ENCODE measurements at places on chromosomes 6 and 20.

GRCh38 chr20:63232235-63233060, 3.3 kb upstream of the BIRC7 start:
- no peak for DNase-seq

DNA sequence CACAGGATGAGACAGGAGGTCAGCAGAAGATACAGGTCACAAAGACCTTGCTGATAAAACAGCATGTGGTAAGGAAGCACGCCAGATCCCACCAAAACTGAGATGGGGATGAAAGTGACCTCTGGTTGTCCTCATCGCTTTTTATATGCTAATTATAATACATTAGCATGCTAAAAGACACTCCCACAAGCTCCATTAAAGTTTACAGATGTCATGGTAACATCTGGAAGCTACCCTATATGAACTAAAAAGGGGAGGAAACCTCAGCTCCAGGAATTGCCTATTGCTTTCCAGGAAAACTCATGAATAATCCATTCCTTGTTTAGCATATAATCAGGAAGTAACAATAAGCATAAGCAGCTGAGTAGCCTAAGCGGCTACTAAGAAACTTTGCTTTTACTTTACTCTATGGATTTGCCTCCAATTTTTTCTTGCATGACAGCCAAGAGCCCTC, 8.4 kb upstream of the RIN2 start:
- DNase-seq = no peak

DNA sequence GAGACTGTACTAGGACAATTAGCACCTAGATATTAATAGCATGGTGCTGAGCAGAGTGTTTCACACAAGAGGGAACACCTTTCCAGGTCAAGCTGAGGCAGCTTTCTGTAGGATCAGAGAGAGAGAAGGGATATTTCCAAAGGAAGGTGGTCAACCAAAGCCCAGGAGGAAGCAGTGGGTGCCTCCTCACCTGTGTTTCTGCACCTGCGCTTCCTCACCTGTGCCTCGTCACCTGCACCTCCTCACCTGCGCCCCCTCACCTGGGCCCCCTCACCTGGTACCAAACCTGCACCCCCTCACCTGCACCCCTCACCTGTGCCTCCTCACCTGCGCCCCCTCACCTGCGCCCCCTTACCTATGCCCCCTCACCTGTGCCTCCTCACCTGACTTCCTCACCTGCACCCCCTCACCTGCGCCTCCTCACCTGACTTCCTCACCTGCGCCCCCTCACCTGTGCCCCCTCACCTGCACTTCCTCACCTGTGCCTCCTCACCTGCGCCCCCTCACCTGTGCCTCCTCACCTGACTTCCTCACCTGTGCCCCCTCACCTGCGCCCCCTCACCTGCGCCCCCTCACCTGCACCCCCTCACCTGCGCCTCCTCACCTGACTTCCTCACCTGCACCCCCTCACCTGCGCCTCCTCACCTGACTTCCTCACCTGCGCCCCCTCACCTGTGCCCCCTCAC, 67.9 kb downstream of the TTLL2 start:
- DNase-seq = no peak

GRCh38 chr6:135496800-135497411, 634 bp downstream of the AHI1 start:
- DNase-seq = no peak

- DNase-seq = no peak
Observed at GRCh38 chr6:158030380-158031300, 49.0 kb downstream of the SYNJ2 start.

GRCh38 chr6:99359800-99360199, 10.3 kb upstream of the FAXC start:
- no peak for DNase-seq

GRCh38 chr6:163415620-163416556, 1.4 kb downstream of the QKI start:
- peak; percentile 47 for DNase-seq

- DNase-seq = no peak
Observed at GRCh38 chr6:154805288-154805911, 72.2 kb downstream of the SCAF8 start.

DNA sequence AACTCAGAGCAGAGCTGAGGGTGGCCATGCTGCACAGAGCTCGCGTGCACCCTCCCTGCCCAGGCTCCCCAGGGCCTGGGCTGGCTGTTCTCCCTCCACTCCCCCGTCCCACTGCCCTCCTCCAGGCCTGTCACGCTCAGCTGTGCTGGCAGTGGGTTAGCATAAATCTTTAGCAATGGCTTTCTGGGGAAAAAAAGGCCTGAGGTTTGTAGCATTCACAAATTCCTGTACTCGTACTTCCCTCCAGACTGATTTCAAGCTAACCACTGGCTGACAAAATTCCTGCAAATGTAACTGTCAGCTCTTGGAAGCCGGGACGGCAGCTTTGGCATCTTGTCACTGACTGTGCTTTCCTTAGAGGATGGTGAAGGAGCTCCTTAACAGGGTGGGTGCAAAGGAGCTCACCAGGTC, 22.3 kb upstream of the SMOC2 start:
- no peak for DNase-seq

- no peak for DNase-seq
Observed at GRCh38 chr6:157505912-157506491, 125.0 kb downstream of the ZDHHC14 start.

- DNase-seq = no peak
Observed at GRCh38 chr6:28765978-28766351, 157.8 kb downstream of the TRIM27 start.

- no peak for DNase-seq
Observed at GRCh38 chr6:30775104-30775503, 30.8 kb upstream of the IER3 start.

DNA sequence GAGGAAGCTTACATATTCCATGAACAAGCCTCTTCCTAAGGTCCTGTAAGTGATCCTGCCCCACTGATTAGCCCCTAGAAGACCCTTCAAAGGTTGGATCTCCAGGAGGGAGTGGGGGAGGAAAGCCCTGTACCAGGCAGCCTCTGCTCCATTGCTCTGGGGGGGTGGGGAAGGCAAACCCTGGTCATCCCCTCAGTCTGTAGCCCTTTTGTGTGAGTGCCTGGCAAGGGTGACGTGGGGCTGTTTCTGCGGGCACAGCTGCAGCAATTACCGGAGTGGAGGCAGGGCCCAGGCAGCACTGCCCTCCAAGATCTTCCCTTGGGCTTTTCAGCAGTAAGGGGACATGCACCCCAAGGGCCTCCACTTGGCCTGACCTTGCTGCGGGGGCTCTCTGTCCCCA, at the start of gene MOG:
MOG (plus strand) TSS at position 295 of the 400 bp plus-strand sequence. CDS start 118 bp downstream, outside the sequence.
- no peak for DNase-seq

GRCh38 chr6:121351916-121352315, 17.6 kb upstream of the TBC1D32 start:
- DNase-seq = no peak

DNA sequence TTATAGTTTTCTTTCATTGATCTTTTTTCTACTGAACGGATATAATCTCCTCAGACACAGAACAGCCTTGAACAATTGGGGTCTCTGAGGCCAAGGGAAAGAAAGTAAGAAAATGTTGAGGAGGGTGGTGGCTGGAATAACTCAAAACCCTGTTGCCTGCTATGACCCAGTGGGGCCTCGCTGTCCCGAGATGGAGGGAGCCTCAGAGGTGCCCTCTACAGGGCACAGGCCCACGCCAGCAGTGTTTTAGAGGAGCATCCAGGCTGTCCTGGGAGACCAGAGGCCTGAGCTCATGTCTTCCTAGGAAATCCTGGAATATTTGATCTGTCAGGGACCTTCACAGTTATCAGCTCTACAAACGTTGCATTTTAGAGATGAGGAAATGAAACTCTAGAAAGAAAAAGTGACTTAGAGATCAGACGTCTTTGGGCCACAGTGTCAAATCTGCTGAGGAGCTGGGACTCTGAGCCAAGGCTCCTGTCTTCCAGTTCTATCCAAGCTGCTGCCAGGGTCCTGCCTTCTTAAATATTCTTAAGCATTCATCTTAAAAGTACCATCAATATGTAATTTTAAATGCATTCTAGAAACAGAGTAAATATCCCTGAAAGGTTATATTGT, 26.3 kb downstream of the ALDH5A1 start:
- DNase-seq = no peak

DNA sequence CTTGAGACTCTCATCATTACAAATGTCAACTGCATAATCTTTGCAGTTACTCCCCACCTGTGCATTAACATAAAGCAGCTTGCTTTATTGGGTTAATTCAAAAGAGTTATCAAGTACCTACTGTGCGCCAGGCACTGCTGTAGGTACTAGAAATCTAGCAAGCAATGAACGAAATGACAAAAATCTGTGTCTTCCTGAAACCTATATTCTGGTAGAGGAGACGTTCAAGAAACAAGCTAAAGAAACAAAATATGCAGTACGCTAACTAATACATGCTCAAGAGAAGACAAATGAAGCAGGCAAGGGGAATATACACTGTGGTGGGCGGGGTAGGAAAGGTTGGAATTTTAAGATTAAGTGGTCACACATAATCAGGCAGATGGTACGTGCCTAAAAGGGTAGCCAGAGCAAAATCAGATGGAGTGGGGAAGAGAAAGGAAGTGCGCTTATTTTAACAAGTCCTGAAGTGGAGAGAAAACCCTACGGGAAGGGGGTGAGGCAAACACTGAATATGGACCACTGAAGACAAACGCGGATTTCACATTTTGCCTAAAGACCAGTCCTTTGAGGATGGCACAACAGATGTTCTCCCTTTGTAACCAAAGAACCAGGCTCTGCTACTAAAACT, 1.2 kb downstream of the ELOVL2 start:
- DNase-seq = no peak

GRCh38 chr6:63677282-63677681, 41.7 kb downstream of the PHF3 start:
- DNase-seq = no peak

GRCh38 chr6:89268776-89269175, 46.3 kb downstream of the GABRR2 start:
- no peak for DNase-seq

- no peak for DNase-seq
Observed at GRCh38 chr20:7113577-7114466, 346.3 kb downstream of the BMP2 start.

DNA sequence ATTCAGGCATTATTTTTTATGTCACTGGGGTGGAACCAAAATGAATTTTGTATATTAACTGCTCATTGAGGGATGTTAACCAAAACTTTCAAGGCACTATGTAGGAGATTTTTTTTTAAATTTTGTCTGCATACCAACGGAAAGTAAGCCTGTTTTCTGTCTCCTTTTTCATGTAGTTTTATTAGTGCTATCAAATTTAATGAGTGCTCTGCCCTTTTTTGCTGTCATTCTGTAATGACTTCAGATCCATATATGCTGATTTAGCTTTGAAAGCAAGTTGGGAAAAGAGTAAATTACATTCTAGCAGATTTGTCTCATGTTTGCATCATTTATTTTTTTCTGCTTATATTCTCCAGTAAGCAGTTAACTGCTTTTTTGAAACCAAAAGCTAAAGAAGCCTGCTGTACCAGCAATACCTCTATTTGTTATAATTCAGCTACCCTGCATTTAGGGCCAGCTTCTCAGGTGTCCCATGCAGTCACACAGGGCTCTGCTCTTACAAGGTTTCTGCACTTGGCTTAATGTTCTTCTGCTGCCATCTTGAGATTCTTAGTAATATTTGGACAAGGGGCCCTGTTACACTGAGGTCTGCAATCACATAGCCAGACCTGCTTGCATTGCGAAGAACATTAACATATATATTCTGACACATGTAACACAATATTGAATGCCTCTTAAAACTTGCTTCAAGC, 429.0 kb downstream of the UTRN start:
- DNase-seq = no peak

GRCh38 chr20:55135923-55136322, 660.5 kb downstream of the DOK5 start:
- DNase-seq = no peak

- DNase-seq = no peak
Observed at GRCh38 chr20:47667531-47668312, 117.6 kb downstream of the SULF2 start.

DNA sequence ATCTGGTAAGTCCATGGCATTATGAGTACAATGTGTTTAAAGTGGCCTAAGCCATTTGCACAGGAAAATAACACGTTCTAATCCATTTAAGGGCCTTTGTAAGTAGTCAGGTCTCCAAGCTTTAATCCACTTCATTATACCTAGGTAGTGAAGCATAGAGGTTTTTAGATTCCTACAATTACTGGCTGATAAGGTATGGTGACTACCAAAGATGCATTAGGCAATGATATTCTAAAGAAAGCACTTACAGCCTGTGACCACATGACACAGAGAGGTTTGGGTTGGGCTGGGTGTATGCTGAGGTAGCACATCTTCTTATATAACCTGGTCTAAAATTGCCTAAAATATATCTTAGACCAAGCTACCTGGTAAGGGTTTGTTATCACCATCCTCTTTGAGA, 504.4 kb downstream of the TFAP2B start:
- no peak for DNase-seq

DNA sequence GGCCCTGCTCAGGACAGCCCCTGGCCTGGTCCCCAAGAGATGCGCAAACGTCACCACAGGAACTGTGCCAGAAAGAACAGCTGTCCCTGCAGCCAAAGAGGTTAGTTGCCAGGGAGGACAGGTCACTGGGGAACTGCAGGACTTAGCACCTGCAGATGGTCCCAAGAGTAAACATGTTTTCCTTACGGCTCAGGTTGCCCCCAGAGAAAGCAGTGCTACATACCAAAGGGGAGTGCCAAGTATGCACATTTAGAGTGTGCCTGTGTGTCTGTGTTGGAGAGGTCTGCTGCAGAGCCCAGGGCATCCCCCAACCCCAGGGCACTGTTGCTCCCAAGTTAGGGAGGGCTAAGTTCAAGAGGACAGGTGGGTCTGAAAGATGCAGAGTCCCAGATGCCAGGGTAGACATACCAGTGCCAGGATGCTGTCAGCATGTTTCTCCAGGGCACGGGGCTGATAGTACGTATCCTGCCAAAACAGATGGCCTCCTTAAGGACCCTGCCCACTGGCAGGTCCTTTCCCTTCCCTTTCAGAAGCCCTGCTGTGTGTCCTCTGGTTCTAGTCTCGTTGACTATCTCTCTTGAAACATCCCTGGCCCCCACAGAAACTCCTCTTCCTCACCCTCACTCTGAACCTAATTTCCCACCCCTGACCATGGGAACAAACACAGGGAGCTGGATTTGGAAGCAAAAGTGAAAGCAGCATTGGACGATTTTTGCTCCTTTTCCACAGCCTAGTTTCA, 1.3 kb downstream of the ABHD16A start:
- DNase-seq = no peak

DNA sequence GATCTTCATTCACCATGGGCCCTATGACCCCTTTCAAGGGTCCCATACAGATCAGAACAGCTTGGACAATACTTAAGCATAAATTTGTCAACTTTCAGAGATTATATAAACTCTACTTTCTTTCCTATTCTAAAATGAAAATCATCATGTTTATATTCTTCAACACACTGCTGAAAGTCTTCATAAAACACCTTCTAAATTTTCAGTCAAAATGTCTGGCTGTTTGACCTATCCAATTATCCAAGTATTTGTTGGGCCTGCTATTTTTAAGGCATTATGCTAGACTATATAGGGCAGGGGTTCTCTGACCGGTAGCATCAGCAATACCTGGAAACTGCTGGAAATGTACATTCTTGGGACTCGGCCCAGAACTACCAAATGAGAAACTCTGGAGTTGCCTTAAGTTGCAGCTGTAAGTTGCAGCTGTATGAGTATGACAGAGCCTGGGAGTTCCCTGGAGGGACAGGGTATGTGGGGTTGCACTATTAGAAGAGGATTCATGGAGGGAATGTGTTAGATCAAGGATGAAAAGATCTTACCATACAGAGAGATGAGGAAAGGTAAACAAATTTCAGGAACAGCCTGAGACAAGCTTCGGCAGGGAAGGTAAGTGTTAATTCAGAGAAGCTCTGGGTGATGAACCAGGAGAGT, 293.0 kb downstream of the ADGB start:
- DNase-seq = no peak

All from bone marrow (tissue), 2 donors.